Non-pigmented ciliary epithelial cell (primary cell): ENCODE measurements at places on chromosomes 12 and 14.

DNA sequence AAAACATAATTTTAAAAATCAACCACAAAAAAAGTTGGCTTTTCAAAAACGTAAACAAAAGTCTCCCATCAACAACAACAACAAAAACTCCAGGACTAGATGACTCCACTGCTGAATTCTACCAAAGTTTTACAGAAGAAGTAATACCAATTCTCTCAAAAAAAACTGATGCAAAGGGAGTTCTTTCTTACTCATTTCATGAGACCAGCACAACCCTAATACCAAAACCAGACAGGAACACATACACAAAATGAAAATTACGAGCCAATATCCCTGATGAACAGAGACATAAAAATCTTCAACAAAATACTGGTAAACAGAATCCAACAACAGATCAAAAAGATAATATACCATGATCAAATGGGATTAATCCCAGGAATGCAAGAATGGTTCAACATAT is 147.3 kb downstream of the BTG1 start:
- DNase-seq = no peak

DNA sequence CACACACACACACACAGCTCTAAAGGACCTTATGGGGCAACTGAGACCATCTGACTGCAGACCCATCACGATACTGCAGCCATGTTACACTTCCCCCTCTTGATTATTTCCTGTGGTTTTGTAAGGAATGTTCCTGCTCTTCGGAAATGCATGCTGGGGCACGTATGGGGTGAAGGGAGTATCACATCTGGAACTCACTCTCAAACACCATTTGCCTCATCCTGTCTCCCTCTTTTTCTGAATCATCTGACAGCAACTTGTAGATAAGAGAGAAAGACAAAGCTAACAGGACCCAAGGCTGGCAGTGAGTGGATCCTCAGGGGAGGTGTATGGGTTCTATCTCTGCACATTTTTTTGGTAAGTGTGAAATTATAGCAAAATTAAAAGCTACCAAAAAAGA is 50.3 kb downstream of the RIMBP2 start:
- DNase-seq = no peak

DNA sequence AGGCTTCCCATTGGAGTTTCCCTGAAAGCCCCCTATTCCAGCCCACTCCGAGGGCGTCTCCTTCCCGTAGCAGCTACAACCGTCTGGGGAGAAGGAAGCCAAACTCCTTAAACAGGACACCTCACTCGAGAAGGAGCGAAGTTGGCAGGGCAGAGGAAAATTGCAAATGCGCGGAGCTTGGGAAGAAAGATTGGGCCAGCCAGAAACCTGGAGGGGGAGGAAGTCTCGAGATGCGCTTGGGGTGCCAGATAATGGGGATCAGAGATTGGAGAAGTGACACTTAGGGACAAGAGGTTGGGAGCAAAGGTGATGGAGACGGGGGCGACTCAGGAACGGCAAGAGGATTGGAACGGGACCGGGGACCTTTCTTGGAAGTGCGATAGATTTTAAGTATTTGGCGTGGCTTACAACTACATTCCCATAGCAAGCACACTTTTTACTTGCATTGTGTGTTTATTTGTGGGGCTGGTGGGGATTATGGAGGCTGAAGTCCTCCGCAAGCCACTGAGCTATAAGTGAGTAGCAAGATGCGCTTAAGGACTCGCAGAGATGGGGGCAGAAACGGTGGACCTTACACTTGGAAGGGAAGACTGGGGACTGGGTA is 926 bp downstream of the HRK start:
- DNase-seq = no peak

DNA sequence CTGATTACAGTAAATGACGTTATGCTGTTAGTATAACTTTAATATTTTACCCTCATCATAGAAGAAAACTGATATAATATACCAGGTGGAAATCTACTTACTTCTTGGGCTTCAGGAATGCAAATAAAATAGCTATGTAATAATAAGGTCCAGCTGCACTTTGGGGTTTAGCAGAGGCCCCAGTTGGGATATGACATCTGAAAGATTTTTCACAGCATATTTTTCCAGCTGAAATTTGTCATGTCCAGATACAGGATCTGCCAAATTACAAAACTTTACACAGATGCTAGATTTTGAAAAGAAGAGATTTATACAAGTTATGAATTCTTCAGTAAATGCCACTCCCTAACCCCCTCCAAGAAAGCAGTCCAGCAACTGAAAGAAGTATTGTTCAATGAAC is 29.2 kb upstream of the DCN start:
- DNase-seq = no peak
